Activated CD4-positive, CD25-positive, alpha-beta regulatory T cell treated with anti-CD3 and anti-CD28 coated beads, Interleukin-2, amount 50 U/mL, for 24 hours (primary cell): ENCODE measurements at places on chromosomes 5 and 9.

DNA sequence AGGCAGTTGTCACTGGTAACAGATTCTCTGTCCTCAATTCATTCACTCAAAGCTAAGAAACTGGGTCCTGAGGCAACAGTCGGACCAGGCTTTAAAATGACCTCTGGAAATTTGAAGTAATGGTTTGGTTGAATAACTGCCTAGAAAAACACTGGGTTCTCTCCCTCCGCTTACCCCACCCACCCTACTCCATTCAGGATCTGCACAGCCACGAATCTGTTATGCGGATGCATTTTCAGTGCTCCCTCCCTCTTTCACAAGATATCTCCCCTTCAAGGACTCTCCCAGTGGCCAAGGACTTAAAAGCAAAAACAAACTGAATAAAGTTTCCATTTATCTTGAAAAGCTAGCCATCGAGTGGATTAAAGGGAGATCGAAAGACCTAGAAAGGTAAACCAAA, 260.2 kb upstream of the ANKRD55 start:
- no peak for ATAC-seq

GRCh38 chr5:166540156-166540555, 1751.3 kb upstream of the WWC1 start:
- no peak for ATAC-seq

GRCh38 chr5:175246242-175246888, 197.6 kb downstream of the DRD1 start:
- ATAC-seq: no peak

- no peak for ATAC-seq
Observed at GRCh38 chr9:36126016-36126730, 10.4 kb upstream of the GLIPR2 start.

GRCh38 chr5:125142458-125142857, 396.0 kb upstream of the ZNF608 start:
- ATAC-seq: no peak

DNA sequence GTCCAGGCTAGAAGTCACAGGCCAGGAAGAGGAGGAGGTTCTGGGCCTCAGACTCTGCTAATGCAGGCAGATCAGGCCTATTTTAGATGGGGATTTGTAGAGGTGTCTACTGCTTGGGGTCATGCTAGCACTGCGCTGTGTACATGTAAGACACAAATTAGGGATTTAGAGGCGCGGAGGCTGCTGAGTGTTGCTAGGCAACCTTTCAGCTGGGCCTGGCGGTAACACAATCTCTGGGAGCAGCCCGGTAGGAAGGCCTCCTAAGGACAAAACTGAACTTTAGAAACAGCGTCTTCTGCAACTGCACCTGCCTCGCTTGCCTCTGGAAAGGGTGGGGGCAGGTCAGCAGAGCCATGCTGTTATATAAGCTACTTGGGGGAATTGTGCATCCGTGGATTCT, 147.9 kb downstream of the MACROH2A1 start:
- ATAC-seq: no peak

DNA sequence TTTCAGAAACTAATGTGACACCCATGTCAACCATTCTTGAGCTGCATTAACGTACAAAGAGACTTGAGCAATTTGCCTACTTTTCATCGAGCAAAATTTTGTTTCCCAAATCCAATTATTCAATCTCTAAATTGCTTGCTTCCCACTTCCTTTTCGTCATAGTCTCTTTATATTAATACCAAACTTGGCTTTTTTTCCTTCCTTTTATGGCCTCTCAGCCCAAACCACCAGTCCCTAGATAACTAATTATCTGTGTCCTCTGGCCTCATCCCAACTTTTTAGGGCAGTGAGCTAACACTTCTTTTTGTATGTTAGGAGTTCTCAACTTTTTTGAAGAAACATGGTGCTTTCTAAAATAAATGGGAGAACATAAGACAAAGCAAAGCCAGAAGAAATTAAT, 155.5 kb upstream of the S1PR3 start:
- ATAC-seq: no peak

- no peak for ATAC-seq
Observed at GRCh38 chr9:134034215-134035040, 9.1 kb downstream of the BRD3OS start.

- peak; percentile 64 for ATAC-seq
Observed at GRCh38 chr9:126327006-126327713, 531 bp downstream of the MVB12B start.

DNA sequence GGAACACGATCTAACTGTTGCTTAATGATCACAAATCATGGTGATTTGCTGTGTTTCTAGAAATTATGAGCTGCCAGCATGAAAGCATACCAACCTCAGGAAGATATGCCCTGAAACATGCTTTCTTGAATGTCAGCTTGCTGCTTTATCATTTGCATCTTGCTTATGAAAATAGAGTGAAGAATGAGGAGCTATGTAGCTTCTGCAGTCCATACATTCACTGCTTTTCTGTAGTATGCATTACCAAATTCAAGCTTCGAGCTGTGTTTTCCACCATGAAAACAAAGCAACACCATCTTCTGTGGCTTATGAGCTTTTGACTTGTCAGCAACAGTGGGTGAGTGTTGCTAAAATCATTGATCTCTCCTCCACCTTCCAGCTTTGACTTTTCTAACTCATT, 16.5 kb downstream of the F2RL2 start:
- ATAC-seq: no peak

GRCh38 chr9:18905028-18905882, 127.8 kb downstream of the SAXO1 start:
- ATAC-seq: no peak

- ATAC-seq: peak; percentile 35
Observed at GRCh38 chr5:151153766-151154272, 3.8 kb downstream of the ANXA6 start.

DNA sequence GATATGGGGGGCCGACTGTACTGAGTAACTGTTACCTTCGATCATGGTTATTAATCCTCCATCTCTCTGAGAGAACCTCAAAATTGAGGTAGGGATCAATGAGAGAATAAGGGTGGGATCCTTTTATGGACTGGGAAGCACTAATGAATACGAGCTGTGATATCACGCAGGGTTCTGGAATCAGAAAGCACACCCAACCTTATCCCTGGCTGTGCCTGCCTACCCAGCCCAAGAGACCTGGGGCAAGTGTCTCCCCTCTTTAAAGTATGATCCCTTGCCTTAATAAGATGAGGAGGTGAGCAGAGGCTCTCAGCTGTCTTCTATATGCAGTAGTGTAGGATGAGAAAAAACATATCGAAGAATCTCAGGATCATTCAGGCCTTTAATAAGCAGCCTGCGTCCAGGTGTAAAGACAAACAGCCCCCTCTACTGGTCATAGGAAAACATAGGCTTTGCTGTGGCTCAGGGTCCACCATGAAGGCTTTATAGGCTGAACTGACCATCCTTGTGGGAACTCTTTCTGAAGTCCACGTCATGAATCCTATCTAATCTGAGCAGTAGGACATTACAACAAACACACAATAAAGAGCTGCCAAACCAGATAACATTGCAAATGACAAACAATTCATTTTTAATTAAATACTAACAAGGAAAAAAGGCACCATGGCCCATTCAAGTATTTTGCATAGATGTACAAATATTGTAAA, 16.8 kb downstream of the NIPAL4 start:
- peak; percentile 54 for ATAC-seq

- ATAC-seq: no peak
Observed at GRCh38 chr9:137026828-137027227, 1.2 kb downstream of the ABCA2 start.

GRCh38 chr9:117936185-117937130, 232.3 kb downstream of the TLR4 start:
- ATAC-seq: no peak
